Muscle of leg (tissue), 16 donors: ENCODE measurements at places on chromosomes 3 and 15. TPM values are rescaled to one million over a fixed set of nuclear protein-coding genes. Genes with fewer than 3 reads are reported as not detected.
A peak's percentile ranks its signal among the peaks of the same experiment; 100 is the strongest.

GRCh38 chr3:184703657-184704056 is 8.2 kb downstream of the MAGEF1 start:
- no peaks in the 10 kb centered on the region for H3K27me3 ChIP-seq
- H3K27ac ChIP-seq, result no peak overlapping the region

DNA sequence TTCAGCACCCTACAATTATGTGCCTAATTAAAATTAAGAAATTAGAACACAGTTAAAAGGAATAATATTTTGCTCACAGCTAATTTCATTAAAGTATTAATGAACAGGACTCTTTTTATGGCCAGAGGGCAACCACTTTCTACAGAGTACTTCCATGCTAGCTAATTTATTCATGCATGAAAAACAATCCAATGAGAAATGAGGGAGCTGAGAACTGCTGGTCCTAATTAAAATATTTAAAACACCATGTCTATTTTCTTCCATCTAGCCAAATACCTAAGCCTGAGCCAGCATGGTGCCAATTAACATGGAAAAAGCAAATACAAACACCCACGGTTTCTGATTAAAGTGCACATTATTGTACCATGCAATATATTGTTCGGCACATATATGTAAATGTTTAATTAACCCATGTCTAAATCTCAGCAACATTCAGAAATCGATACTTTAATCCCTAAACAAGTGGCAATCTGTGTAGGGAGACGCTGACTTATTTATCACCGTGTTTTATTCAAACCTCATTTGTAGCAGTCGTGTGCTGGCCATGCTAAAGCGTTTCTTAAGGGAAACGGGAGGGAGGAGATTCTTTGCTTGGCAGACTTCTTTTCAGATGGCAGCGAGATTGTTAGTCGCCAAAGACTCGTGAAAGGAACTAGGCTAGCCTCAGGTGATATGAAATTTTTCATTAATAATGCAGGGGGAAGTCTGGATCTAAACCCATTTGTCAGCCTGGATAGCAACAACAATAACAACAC is 193.5 kb downstream of the ANXA2 start:
- H3K4me3 ChIP-seq, result no peak overlapping the region
- H3K4me1 ChIP-seq, result no peaks in the 10 kb centered on the region
- H3K36me3 ChIP-seq, result no peaks in the 10 kb centered on the region
- peaks cover 2% of the 10 kb centered on the region for H3K27me3 ChIP-seq
- H3K27ac ChIP-seq, result no peak overlapping the region

DNA sequence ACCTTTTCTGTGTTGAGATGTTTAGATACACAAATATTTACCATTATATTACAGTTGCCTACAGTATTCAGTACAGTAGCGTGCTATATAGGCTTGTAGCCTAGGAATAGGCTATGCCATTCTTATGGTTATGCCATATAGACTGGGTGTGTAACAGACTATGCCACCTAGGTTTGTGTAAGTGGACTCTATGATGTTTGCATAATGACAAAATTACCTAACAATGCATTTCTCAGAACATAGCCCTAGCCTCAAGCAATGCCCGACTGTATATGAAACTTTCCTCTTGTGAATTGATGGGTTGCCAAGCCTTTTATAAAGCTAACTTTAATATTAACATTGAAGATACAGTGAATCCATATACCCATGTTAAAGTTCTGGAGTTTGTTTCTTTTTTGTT is 10.3 kb upstream of the PHLDB2 start:
- DNase-seq, result no peak
- peaks cover 5% of the 10 kb centered on the region for H3K4me1 ChIP-seq
- H3K27ac ChIP-seq, result no peak overlapping the region
- H3K4me3 ChIP-seq, result no peak overlapping the region
- no peaks in the 10 kb centered on the region for H3K27me3 ChIP-seq

DNA sequence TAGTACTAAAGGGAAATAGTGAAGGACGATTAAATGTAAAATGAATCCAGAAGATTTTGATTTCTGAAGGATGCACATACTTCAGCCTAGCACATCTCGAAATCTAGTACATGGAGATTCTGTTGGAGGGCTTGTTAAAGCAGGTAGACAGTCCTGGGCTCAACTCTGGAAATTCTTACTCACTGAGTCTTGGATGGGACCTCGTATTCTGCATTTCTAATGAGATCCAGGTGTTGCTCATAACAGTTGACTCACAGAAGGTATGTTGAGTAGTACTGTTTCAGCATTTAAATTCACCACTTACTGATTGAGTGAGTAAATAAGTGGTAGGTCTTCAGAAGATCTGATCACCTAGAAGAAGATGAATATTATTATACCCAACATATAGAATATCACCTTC is 623.4 kb upstream of the SGO1 start:
- H3K27me3 ChIP-seq, result no peaks in the 10 kb centered on the region
- H3K27ac ChIP-seq, result no peak overlapping the region
- no peaks in the 10 kb centered on the region for H3K4me1 ChIP-seq
- no peak overlapping the region for H3K4me3 ChIP-seq
- H3K36me3 ChIP-seq, result no peaks in the 10 kb centered on the region

- H3K27me3 ChIP-seq, result no peaks in the 10 kb centered on the region
- DNase-seq, result peak; percentile 44
- no peaks in the 10 kb centered on the region for H3K36me3 ChIP-seq
- H3K27ac ChIP-seq, result no peak overlapping the region
- no peaks in the 10 kb centered on the region for H3K4me1 ChIP-seq
Observed at GRCh38 chr3:85781806-85782205, 823.0 kb downstream of the CADM2 start.

GRCh38 chr3:10857235-10857634 is 41.2 kb downstream of the SLC6A11 start:
- no peaks in the 10 kb centered on the region for H3K36me3 ChIP-seq
- H3K27ac ChIP-seq, result no peak overlapping the region
- no peaks in the 10 kb centered on the region for H3K4me1 ChIP-seq
- DNase-seq, result no peak

- no peak overlapping the region for H3K27ac ChIP-seq
- peak; percentile 80 for DNase-seq
- no peak overlapping the region for H3K4me3 ChIP-seq
- H3K27me3 ChIP-seq, result no peaks in the 10 kb centered on the region
- no peaks in the 10 kb centered on the region for H3K36me3 ChIP-seq
Observed at GRCh38 chr15:35289024-35289617, 204.0 kb upstream of the NANOGP8 start.

DNA sequence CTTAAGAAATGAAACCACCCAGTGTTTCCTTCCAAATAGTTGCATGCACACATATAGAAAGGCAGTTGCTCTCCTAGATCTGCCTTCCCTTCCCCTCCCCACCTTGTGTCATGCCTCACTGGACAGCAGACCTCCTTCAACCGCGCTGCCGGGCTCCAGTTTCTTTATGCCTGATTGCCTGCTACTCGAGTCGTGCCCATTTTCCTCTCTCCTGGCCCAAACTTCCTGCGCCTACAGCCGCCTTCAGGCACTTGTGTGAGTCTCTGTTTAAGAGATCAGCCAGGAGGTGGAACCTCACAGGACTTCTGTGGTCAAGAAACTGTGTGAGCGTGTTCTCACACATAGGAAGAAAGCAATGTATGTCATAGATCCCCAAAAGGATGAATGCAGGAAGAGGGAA is 8.8 kb upstream of the FAM107A start:
- no peak for DNase-seq
- H3K4me1 ChIP-seq, result peaks cover 30% of the 10 kb centered on the region
- H3K27me3 ChIP-seq, result peaks cover 32% of the 10 kb centered on the region
- no peak overlapping the region for H3K4me3 ChIP-seq

Gene ALPK3
- total RNA-seq, result 35.9 TPM

Gene SCG3
- total RNA-seq, result 0.04 TPM

Gene ST3GAL6
- total RNA-seq, result 5.8 TPM
